ENCODE measurements at places on chromosomes 12 and 14. TPM values are rescaled to one million over a fixed set of nuclear protein-coding genes. Genes with fewer than 3 reads are reported as not detected.

APOF gene
- not detected for total RNA-seq

ADCY4 gene
- total RNA-seq = 8.1 TPM

VWF gene
- total RNA-seq = 1.3 TPM

DGKA gene
- total RNA-seq = 32.7 TPM

SYT1 gene
- total RNA-seq = 2.3 TPM

ERGIC2 gene
- 109 TPM for total RNA-seq

RSRC2 gene
- 70.2 TPM for total RNA-seq

MMP14 gene
- total RNA-seq = 519 TPM

EPYC gene
- total RNA-seq = not detected

TMEM132C gene
- total RNA-seq = not detected

RIPK3 gene
- 0.50 TPM for total RNA-seq

DLK1 gene
- not detected for total RNA-seq

NID2 gene
- total RNA-seq = 133 TPM

TMTC2 gene
- total RNA-seq = 11.9 TPM

IQSEC3 gene
- total RNA-seq = 0.33 TPM

CLEC4C gene
- total RNA-seq = not detected

PTCSC3 gene
- not detected for total RNA-seq

TAS2R43 gene
- total RNA-seq = 5.3 TPM

SLC16A7 gene
- total RNA-seq = 50.0 TPM

FGF23 gene
- not detected for total RNA-seq

IPO8 gene
- 46.6 TPM for total RNA-seq

NPAS3 gene
- total RNA-seq = 1.4 TPM

SLC4A8 gene
- 7.2 TPM for total RNA-seq

LRRC43 gene
- 0.11 TPM for total RNA-seq

KRT79 gene
- not detected for total RNA-seq

EML5 gene
- total RNA-seq = 0.50 TPM

RTN1 gene
- 0.12 TPM for total RNA-seq

TEX22 gene
- total RNA-seq = 0.11 TPM

ENDOU gene
- under 0.01 TPM for total RNA-seq

CISTR gene
- total RNA-seq = not detected

C3AR1 gene
- total RNA-seq = 0.12 TPM

CLBA1 gene
- 8.0 TPM for total RNA-seq

KANSL2 gene
- total RNA-seq = 59.9 TPM

TAS2R13 gene
- total RNA-seq = 1.5 TPM

PRH2 gene
- total RNA-seq = 0.50 TPM

PLEKHD1 gene
- under 0.01 TPM for total RNA-seq

CD9 gene
- 616 TPM for total RNA-seq

CDK17 gene
- 58.6 TPM for total RNA-seq

E2F7 gene
- 32.6 TPM for total RNA-seq

POLE gene
- total RNA-seq = 16.4 TPM

RBP5 gene
- total RNA-seq = 0.12 TPM

IL31 gene
- not detected for total RNA-seq

All from uterine smooth muscle cell (primary cell).